ENCODE measurements at places on chromosomes 11 and 22.

GRCh38 chr22:39515266-39516050 lies 4.9 kb upstream of the ATF4 start:
- DNase-seq: no peak

- no peak for DNase-seq
Observed at GRCh38 chr11:117376517-117376916, 48.9 kb downstream of the CEP164 start.

GRCh38 chr11:34619062-34619516 lies 1.8 kb upstream of the EHF start:
- DNase-seq: peak; percentile 51

GRCh38 chr11:65916391-65916790 lies 2.5 kb downstream of the C11orf68 start:
- no peak for DNase-seq

DNA sequence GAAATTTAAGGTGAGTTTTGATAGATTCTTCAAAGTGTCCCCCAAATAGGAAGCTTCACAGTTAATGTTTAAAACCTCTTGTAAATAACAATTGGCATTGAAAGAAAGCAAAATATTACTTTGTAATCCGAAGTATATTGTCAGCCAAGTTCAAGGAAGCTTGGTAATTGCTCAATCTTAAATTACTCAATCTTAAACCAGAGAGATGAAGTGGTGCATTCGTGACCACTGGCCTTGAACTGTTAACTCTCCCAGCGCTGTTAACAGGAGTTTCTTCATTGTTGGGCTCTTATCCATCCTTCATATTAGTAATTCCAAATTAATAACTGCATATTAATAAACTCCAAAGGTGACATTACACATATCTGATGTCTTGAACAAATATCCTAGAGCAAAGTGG lies 20.6 kb upstream of the FDX1 start:
- DNase-seq: no peak

- DNase-seq: no peak
Observed at GRCh38 chr11:114368918-114369680, 31.2 kb downstream of the C11orf71 start.

GRCh38 chr11:92739491-92739890 lies 230.0 kb upstream of the MTNR1B start:
- no peak for DNase-seq

DNA sequence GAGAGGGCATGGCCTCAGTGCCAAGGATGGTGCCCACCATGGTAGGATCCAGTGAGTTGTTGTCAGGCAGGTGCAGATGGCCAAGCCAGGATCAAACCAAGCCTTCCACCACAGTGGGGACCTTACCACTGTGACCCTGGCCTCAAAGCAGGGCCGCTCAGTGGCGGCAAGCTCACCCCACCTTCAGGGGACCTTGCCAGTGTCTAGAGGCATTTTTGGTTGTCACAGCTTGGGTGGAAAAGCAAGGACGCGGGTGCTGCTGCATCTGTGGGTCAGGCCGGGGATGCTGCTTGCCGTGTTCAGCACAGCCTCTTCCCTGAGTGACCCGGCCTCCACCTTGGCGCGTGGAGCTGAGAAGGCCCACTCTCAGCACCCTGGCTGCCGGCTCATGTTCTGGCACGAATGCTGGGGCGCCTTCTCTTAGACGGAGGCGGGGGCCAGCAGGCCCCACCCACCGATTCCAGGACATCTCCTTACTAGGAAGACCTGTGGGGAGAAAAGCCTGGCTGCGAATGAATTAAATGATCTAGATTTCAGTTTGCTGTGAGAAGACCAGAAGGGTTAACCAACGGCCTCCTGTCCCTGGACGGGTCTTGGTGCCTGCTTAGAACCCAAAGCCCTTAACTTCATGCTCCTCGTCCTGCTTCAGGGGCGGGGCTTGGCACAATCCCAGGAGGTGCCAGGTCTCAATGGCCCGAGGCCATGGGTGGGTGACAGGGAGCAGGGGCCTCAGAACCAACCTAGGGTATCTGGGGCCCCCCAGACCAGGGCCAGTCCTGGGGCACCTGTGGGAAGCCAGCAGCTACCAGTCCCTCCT lies 18.9 kb downstream of the TRMU start:
- DNase-seq: no peak

- DNase-seq: no peak
Observed at GRCh38 chr11:17568944-17569343, 21.9 kb downstream of the OTOG start.

- DNase-seq: peak; percentile 99
Observed at GRCh38 chr11:34051349-34052035, at the start of gene CAPRIN1. Gene CAPRIN1, plus strand, starts transcription at chr11:34051731. Its CDS starts 690 bp downstream, at chr11:34052421.

- DNase-seq: no peak
Observed at GRCh38 chr11:60175860-60176275, 7.0 kb downstream of the MS4A6A start.

DNA sequence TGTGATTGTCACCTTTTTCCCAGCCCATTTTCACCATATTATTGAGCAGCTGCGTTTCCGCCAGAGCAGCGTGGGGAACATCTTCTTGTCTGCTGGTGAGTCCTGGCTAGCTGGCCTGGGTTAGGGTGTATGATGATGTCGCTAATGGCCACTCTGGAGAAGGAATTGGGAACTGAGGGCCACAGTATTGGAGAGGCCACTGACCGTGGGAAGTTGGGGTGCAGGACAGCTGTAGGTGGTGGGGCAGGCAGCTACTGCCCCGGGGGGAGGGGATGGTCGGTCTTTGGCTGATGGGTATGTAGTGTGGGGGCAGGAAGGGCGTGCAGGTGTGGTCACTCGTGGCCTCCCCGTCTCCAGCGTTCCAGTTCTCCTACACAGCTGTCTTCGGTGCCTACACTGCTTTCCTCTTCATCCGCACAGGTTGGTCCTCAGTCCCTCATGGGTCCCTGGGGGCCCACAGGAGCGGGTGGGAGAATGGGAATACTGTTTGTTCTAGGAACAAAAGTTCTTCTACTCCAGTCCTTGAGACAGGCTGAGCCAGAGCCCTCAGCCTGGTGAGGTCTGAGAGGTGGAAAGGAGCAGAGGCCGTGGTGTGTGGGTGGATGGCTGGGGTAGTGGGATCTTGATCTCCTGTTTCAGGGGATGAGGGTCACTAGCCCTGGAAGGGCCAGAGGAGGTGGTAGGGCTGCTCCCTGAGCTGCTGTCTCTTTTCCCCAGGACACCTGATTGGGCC lies 2.1 kb downstream of the RCE1 start:
- no peak for DNase-seq

DNA sequence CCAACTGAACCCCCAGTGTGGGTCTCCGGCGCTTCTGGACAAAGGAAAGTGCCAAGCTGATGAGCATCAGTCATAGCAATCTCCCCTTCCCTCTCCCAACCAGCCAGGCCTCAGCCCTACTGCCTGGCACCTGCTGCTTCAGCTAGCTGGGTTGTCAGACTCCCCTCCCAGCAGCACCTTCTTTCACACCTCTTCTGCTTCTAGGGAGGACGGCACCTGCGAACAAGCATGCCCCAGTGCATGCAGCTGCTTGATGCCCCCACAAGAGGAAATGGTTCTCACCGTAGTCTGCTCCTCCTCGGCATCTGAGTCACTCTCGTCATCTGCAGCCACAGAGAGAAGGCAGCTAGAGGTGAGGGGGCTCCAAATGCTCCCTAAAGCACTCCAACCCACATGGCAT lies 25.4 kb downstream of the THOC5 start:
- no peak for DNase-seq

DNA sequence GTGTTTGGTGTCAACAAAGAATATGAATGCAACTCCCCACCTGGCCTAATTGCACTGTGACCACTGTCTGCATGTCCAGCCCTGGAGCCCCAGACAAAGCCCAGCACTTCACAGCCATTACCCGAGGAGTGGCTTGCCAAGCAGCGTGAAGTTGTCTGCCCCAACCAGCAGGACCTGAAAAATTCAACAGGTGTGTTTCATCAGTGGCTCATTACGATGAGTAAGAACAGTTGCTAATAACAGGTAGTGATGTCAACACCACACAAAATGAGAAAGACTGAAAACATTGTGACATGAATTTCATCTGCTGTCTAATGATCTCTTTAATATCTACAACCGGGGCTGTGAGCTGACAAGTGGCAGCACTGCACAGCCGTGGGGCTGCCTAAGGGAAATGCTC lies 10.3 kb downstream of the MRPL21 start:
- DNase-seq: no peak

DNA sequence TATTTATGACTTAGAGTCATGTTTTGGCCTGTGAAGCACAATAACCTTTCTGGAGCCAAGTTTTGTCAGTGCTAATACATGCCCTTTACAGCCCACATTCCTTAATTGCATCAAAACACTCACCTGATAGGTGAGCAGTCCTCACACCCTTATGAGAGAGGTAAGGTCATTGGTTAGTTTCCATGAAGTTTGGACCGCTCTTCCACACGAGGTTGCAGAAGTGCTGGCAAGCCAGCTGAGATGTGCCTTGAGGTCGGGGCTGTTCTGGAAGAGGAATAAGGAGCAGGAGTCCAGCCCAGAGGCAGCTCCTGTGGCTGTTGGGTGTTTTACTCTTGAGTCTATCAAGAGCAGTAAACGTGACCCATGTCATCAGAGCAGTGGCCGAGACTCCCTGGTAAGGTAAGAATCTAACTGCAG lies 76.3 kb downstream of the CYB5R2 start:
- no peak for DNase-seq

DNA sequence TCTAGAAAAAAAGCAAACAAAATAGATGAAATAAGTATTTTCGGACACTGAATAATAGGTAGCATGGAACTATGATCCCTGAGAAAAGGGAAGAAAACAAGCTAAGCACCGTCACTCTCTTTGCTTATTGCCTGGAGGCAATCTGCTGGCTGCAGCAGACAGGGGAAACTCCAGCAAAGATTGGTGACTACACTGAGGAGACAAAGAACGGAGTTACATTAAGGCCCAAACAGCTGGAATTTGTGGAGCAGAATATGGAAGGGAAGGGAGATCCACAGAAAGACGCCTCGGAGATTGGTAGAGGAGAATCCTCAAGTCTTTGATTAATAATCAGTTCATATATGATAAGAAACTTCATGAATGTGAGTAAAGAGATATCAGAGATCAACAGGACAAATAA lies 150.2 kb downstream of the TYR start:
- no peak for DNase-seq

GRCh38 chr11:112525270-112525669 lies 264.6 kb upstream of the PLET1 start:
- no peak for DNase-seq

GRCh38 chr11:42625757-42626665 lies 685.8 kb upstream of the API5 start:
- no peak for DNase-seq

DNA sequence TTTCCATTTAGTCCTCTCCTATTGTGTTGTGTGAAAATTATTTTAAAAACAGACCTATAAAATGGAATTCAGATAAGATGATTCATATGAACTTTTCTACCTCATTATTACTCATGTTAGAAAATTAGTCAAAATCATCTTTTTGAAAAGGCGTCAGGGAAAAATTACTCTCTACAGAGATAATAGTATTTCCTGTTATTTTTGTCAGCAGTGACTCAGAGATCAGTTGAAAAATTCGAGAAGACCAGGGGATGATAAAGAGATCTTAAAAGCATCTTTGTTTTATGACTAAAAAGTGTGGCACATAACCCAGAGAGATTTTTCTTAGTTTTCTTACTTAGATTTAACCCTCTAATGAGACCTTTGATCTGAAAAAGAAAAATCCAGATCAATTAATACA lies 157.9 kb upstream of the CARD18 start:
- no peak for DNase-seq

DNA sequence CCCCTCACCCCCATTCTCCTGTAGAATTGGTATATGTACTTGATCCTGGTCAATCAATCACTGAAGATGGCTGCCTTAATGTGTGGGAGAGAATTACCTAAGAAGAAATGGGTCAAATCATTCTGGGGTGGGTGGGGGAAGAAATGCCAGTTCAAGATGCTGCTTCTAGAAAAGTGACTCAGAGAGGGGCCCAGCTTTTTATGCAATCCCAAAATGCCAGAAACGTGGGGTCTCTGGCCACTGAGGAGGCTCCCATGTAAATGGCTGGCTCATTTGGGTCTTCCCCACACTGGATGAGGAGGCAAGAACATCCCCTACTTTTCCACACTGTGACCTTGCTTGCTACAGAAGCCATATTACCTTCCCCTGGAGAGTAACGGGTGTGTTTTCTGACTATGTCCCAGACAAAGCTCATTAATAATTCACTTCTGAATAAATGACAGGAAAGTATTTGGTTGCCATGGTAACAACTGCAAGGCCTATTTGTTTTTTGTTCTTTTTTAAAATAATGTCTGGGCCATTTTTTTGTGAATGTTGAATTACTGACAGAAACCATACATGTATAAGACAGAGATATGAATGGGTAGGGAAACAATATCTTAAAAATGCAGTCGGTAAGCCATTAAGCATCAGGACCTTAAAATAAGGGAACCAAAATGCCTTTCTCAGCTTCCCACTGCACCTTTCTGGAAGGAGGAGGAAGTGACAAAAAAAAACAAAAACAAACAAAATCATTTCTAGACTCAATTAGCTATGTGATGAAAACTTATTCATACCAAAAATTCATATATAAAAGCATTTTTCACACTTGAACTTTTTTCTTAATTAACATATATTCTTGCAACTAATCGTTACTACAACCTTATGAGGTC lies 32.0 kb downstream of the SLC1A2 start:
- no peak for DNase-seq

DNA sequence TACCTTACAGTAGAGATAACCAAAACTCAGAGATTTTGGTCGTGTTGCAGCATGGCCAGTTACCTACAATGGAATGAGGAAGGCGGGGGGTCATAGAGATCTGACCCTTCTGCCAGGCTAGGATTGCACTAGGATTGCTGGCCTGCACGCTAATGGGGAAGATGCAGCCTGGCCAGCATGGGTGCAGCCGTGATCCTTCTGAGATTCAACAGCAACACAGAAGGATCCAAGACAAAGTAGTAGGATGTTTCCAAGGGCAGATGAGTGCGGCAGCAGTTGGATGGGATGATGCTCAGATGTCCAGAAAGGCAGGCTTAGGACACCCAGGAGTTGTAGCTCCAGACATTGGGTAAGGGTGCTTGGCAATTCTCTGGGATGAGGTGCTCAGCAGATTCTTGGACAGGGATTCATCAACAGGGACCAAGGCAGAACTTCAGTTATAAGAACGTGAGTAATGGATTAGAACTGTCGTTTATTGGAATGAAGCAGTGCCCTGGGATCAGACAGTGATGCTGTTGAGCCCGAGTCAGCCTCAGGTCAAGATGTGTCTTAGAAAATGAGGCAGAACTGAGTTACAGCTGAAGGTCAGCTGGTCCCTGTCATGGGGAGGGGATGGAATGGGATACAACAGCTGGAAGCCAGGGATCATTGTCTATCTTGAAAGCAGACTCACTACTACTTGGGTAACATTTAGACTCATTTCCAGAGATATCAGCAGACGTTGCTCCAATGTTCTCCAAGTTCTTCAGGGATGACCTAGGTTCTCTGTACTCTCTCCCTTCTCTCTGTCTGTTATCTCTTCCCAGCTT lies 71.0 kb downstream of the PARVA start:
- no peak for DNase-seq
